NCI-H1417 treated with DMSO at 0.1 percent for 48 hours (cell line): ENCODE measurements at places on chromosomes 16 and 17.

DNA sequence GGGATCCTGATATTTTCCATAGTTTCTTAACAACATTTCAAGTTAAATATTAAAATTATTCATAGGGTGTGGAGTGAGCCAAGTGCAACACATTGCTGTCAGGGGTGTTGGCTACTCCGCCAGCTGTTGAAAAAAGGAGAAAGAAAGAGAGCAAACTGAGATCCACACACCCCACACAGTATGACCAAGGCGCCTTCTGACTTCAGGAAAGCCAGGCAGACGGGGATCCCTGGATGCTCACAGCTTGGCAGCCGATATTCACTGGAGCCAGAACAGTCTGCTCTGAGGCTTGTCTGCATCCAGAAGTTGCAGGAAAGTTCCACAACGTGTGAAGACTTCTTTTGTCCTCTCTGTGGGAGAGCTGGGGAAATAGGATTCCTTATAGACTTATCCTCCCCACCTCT lies 9.3 kb downstream of the CHD9NB start:
- no peak for DNase-seq

- no peak for DNase-seq
Measured at GRCh38 chr16:19774024-19774423, 56.0 kb downstream of the IQCK start.

DNA sequence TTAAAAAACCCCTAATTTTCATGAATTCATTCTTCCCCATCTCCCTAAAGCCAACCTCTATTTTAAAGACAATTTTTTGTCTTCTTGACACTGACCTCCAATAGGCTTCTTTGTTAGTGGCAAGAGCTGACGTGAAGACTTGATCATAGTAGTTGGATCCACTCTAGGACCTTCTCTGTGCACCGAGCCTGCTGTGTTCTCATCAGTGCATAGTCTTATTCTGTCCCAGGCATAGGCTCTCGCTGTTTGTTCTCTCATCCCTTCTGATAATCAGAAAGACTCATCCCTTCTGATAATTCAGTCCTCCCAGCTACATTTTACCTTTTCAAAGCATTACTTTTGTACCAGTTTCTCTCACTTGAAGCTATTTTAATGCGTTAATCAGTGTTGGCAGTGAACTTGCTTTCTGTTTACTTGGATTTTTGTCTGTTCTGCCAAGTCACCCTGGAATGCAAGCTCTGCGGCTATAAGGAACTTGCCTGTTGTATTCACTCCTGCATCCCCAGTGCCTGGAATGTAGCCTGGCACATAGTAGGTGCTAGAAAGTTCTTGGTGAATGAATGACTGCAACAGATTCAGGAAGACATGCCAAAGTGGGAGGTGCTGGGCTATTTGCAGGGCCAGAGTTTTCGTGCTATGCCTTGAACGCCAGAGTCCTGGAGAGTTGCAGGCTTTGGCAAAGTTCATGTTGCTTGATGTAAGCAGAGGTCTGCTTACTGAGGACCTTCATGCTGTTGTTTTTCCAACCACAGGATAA lies 147.6 kb upstream of the MPHOSPH6 start:
- no peak for DNase-seq

- DNase-seq = no peak
Measured at GRCh38 chr17:3475251-3475685, 529 bp upstream of the ASPA start.

DNA sequence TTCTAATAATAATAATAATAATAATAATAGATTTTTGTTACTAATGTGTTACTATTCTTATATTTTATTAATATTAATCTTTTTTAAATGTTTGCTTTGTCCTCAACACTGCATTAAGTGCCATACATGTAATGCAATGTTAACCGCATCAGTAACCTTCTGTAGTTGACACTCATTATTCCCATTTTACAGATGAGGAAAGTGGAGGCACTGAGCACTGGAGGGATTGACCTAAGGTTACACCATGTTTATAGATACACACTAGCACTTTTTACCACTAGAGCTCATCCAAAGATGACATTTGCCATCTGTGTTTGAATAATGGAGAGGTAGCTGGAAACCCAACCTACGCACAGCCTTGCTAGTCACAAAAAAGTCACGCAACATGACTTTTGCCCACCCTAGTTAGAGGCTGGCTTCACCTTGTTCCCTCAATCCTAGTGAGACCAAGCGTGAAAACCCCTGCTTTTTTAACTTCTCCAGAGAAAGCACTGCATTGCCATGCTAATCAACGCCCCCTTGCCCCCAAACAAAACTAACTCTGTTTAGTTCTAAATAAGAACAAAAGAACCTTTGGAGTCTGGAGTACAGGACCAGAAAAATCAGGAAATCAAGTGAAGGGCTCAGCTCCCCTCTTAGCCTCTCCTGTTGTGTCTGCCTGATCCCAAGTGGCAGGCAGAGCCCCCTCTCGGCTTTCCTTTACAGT lies 2.3 kb downstream of the ARSG start:
- no peak for DNase-seq

GRCh38 chr16:17154981-17155380 lies 315.8 kb downstream of the XYLT1 start:
- DNase-seq = no peak

DNA sequence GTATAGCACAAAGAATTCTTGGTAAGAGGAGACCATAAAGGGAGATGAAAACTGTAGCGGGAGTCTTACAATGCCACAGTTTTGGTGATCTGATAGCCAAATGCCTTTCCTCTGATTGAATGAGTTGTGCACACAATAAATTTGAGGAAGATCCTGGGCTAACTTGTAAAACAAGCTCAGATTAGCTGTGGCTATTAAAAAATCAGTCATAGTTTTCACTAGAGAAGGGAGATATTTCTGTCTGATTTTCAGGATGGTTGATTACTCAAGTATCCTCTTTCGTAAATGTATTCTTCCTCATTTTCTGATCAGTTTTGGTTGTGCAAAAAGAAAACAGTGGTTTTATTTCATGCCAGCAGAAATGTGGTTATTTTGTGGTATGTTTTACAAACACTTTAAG lies 9.1 kb upstream of the METTL9 start:
- no peak for DNase-seq

GRCh38 chr16:74202009-74202408 lies 94.6 kb upstream of the PSMD7 start:
- DNase-seq = no peak

- no peak for DNase-seq
Measured at GRCh38 chr16:496097-496886, 31.2 kb upstream of the CAPN15 start.

DNA sequence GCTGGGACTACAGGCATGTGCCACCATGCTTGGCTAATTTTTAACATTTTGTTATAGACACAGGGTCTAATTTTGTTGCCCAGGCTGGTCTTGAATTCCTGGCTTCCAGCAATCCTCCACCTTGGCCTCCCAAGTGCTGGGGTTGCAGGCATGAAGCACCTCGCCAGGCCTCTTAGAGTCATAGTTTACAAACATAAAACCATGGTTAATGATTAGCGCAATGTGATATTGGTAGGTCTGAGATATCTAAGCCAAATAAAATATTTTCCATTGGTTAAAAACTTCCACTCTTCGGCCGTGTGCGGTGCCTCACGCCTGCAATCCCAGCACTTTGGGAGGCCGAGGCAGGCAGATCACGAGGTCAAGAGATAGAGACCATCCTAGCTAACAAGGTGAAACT lies 16.6 kb downstream of the TXNDC11 start:
- DNase-seq = no peak

GRCh38 chr17:32894245-32894644 lies 17.3 kb upstream of the MYO1D start:
- no peak for DNase-seq

DNA sequence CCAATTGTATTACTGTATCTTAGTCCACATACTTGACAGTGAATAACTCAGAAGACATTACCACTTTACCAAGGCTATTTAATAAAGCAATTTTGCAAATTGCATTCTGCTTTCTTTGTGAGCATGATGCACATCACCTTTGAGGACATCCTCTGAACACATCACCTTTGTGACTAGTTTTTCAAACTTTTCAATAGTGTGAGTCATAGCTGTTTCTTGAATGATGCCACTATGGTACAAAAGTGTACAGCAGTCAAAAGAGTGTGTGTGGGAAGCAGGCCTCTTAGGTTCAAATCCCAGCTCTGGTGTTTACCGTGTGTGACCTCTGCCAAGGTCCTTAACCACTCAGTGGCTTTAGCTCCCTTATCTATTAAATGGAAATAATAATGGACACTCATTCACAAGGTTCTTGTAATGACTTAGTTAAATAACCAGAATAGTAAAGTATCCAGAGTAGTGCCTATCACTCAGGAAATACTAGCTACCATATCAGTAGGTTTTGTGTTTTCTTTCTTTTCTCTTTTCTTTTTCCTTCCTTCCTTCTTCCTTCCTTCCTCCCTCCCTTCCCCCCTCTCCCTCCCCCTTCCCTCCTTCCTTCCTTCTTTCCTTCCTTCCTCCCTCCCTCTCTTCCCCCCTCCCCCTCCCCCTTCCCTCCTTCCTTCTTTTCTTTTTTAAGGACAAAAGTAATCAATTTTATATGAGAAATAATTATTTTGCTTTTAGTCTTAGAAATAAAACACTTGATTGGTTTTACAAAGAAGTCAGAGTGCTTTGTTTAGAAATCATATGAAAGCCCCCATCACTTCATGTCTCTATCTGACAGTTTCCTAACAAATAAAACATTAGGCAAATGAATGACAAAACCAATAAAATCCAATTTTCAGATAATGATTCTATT lies 178.9 kb downstream of the MYO1D start:
- no peak for DNase-seq

DNA sequence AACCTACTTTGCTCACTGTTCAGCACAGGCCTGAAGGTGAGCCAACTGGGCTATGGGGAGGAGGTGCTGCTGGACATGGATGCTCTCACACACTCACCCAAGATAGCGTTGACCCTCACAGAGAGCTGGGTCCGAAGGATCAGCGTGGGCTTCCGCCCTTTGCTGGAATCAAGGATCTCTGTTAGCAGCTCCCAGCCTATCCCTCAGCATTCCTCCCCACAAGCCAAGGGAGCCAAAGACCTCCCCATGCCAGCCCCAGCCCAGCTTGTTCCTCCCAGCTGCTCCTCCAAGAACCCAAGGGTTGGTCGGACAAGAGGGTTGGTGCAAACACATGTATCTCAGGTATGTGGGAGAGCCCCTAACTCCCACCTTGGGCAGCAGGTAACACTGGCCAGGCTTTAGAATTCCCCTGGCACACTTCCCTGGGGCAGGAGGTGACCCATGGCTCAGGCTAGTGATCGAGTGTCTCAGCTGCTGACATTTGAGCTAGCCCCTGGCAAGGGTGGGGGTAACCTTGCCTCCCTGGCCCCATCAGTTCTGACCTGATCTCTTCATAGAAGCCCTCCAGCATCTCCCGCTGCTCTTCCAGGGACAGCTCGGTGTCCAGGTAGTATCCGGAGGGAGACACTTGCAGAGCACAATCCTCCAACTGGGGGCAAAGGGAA lies 8.3 kb downstream of the FHOD1 start:
- no peak for DNase-seq

DNA sequence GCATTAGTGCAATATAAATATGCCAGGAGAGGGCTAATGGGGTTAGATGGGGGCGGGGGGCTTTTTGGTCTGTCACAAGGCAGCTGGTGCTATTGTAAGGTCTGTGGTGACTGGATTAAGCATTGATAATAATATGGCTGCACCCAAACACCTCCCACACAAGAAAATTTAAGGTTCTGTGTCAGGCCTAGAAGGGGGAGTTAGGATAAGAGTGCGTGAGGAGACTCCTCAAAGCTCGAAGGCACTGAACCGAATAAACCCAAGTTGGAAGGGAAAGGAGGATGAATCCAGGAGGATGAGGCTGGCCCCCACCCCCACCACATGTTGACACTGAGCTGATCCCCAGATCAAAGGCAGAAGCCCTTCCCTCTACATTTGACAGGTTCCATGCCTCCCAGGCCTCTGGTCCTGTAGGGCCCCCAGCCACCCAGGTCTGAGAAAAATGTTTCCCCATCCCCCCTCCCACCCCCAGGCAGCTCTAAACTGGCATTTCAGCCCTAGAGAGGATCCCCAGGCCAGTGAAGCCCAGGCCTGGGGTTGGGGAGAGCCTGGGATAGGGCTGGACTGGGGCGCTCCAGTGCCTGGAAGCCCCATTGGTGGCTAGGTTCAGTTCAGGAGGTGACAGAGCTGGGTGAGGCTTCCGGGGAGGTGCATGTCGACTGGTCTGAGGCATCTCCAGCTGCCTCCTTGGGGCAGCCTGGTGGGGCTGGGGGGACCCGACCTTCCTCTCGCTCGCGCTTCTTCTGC lies 1.7 kb downstream of the HOXB1 start:
- no peak for DNase-seq

DNA sequence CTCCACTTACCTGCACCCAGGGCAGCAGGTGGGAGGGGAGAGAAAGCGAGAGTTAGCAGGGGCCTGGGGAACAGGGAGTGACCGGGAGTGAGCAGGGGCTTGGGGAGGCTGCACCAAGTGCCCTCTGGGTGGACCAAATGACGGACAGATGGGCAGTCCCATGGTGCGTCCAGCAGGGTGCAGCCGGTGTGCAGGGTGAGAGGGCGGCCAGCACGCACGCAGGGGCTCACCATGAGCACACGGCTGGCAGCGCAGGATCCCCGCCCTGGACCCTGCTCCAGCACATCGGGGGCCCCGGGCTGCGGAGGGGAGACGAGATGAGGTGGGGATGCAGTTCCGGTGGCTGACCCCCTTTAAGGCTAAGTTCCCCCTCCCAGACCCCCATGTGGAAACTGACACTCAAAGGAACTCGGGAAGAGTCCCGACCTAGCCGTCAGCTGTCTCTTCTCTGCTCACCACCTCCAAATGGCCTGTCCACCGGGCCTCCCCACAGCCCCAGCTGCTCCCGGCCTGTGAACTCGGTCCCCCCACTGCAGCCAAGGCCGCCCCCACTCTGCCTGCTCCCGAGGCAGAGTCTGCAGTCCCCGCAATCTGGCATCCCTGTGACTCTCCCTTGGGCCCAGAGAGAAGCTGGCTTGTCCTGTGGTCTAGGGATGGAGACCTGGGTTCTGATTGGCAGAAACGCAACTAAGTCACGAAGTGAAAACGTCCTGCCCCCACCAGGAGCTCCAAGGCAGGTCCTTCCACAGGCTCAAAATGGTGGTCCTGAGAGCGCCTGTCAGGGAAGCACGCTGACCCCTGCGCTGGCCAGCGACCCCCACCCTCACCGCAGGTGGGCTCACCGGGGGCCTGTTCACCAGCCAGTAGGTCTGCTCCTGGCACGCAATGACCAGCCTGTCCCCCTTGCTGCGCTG lies 2.9 kb downstream of the RGS11 start:
- DNase-seq = no peak

GRCh38 chr16:80924372-80924978 lies 82.2 kb downstream of the CMC2 start:
- DNase-seq = no peak

GRCh38 chr16:63981639-63982038 lies 1140.2 kb downstream of the CDH11 start:
- no peak for DNase-seq

GRCh38 chr17:37239690-37240334 lies 136.0 kb upstream of the C17orf78 start:
- DNase-seq = no peak

GRCh38 chr17:40535924-40536294 lies 29.4 kb downstream of the CCR7 start:
- no peak for DNase-seq

- no peak for DNase-seq
Measured at GRCh38 chr16:87331241-87331801, 14.1 kb upstream of the C16orf95 start.
